Activated CD8-positive, alpha-beta memory T cell treated with anti-CD3 and anti-CD28 coated beads for 1 hour (primary cell): ENCODE measurements at places on chromosomes 6 and 20.

DNA sequence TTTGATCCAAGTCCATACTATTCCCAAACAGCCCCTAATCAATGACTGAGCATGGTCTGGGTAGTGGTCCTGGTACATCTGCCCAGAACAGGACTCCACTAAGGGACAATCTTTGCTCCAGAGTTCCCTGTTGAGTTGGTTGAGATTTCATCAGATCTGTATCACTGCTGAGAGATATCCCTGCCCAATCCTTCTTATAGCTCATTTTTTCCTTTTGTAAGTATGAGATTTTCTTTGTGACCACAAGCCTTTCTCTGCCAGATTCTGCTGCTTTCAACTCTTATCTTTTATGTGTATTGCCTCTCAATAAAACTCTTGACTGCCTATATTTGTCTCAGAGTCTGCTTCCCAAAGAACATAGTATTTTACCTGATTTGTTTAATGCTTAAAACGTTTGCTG is 46.2 kb upstream of the LAMA2 start:
- DNase-seq, result no peak

DNA sequence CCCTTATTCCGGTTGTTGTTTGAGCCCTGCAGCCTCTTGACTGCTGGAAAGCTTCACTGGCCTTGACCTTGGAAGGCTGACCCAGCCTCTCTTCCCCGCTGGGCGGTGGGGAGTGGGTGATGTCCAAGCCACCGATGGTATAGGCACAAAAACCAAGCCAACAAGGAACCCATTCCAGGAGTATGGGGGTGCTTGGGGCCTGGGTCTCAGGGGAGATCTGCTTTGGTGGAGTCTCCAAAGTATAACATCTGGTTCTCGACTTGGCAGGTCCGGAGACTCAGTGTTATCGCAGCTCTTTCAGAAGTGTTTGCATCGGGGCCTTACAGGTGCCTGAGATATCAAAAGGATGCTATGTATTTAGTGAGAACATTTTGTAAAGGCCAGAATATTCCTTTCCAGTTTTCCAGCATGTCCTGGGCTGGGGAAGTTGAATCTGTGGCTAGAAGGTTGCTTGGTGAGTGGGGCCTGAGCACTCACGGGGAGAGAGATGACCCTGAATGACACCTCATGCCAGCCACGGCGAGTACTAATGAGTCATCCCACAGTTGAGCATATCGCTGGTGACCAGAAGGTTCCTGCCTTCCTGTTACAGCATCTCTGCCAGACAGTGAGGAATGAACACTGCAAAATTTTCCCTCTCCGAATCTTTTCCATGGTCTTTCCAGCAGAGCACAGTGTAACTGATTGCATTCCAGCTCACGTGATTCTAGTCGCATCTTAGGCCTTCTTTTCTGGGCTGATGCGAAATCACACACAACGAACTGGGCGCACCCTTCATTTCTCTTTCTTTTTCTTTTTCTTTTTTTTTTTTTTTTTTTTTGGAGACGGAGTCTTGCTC is 133.9 kb downstream of the ZDHHC14 start:
- DNase-seq, result no peak

DNA sequence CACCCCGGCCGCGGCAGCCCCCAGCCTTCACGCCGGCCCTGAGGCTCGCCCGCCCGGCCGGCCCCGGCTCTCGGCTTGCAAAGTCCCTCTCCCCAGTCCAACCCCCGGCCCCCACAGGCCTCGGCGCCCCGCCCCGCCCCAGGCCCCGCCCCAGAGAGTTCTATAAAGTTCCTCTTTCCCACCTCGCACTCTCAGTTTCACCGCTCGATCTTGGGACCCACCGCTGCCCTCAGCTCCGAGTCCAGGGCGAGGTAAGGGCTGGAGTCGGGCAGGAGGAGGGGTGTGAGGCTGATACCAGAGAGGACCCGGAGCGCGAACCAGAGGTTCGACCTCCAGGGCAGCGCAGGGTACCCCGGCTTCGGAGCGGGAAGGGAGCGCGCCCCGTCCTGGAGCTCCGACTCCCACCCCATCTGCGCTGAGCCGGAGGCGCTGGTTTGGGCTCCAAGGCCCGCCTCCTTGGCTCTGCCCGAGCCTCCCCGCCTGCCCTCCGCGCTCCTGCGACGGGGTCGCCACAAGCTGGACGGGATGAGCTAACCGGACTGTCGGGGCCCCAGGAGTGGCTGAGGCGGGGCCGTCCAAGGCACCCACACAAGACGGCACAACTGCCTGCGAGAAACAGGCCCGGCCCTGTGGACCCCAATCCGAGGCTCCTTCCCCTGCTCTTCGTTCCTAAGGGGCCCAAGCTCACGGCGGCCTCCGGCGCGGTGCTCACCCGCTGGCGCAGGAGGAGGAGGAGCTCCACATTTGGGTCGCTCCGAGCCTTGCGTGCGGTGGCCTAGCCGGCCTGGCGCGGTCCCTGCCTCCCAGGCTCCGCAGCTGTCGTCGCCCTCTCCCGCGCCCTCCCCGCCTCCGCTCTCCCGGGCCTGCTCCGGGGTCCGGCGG is at the start of gene IRF4:
TSS of gene IRF4 (plus strand) at position 194 of the 882 bp plus-strand sequence. CDS start 1,401 bp downstream, outside the sequence.
- peak; percentile 35 for DNase-seq

DNA sequence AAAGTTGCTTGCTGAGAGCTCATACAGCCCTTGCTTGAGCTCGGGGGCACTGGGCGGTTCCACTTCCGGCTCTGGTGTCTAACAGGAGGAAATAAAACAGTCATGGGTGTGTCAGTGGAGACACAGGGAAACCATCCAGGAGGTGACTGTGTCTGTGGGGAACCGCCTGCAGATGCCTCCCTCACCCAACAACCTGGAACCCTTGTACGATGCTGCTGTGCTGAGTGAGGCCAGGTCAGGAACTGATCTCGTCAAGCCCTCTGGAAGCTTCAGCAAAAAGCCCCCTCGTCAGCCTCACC is 15.5 kb downstream of the TXNDC5 start:
- no peak for DNase-seq

GRCh38 chr20:41137614-41138474 is 501 bp downstream of the PLCG1 start:
- no peak for DNase-seq

DNA sequence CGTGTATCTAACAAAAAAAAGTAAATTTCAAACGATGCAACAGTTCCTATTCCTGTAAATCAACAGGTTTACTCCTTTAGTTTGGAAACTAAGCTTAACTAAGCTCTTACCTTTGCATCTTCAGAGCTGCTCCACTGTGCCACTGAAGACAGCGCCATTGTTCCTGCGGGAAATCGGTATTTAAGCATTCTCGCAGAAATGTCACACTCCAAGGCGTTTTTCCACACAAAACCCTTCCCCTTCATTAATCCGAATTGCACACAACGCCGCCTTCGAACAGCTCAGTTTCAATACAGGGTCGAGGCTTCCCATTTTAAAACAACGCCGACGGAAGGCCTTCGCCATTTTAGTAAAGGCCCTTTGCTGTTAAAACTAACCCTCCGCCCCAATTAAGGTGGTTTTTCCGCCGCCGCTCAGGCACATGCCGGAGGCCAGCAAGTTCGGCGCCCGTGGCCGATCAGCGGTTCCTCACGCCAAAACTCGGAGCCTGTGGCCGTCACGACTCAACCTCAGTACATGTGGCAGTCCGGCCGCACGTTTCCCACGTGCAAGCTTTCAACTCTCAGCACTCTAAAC is 35.4 kb upstream of the SYNCRIP start:
- no peak for DNase-seq
